Amygdala (tissue), 56 donors: ENCODE measurements at places on chromosomes 7 and 10.

DNA sequence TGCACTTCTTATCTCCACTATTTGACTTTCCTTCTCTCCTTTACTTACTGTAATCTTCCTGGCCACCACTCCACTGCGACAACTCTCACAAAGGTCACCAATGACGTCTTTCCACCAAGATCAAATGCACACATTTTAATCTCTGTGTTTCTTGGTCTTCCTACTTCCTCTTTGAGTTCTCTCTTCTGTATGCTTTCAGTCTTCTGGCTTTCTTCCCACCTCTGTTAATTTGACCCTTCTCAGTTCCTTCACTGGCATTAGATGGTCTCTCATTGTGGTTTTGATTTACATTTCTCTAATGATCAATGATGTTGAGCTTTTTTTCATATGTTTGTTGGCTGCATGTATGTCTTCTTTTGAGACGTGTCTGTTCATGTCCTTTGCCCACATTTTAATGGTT is 31.9 kb downstream of the FAM107B start:
- no peak for DNase-seq

- DNase-seq, result no peak
Measured at GRCh38 chr7:130154501-130155317, 50.5 kb downstream of the TMEM209 start.

DNA sequence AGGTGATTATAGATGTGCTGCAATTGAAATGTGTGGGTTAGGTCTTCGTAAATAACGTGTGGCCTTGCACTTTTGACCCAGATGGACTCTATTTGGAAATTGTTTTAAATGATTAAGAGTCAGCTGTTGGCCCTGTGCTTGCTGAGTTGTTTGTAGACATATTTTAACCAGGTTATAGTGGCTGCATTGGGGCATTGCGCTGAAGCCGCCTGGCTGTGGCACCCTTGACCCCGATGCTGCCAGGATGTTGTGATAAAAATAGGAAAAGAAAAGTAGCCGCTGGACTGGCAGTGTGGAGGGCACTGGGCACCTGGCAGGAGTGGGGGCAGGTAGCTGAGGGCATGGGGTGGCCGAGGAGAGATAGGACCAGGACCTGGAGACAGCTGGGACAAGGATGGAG is 13.4 kb downstream of the LRRC27 start:
- no peak for DNase-seq

GRCh38 chr10:106136175-106136574 is 1028.3 kb downstream of the SORCS1 start:
- DNase-seq, result no peak

DNA sequence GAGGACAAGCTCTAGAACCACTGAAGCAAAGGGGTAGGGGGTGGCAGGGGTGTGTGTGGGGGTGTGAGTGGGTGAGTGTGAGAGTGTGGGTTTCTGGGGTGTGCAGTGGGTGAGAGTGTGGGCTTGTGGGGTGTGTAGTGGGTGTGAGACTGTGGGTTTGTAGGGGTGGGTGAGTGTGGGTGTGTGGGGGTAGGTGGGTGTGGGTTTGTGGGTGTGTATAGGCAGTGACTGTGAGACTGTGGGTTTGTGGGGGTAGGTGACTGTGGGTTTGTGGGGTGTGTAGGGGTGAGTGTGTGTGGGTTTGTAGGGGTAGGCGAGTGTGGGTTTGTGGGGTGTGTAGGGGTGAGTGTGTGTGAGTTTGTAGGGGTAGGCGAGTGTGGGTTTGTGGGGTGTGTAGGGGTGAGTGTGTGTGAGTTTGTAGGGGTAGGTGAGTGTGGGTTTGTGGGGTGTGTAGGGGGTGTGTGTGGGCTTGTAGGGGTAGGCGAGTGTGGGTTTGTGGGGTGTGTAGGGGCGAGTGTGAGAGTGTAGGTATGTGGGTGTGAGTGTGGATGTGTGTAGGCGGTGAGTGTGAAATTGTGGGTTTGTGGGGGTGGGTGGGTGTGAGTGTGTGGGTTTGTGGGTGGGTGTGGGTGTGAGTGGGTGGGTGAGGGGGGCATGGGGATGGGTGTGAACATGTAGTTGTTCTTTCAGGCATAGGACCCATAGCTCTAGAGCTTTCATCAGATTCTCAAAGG is 8.8 kb downstream of the NOS3 start:
- DNase-seq, result no peak

DNA sequence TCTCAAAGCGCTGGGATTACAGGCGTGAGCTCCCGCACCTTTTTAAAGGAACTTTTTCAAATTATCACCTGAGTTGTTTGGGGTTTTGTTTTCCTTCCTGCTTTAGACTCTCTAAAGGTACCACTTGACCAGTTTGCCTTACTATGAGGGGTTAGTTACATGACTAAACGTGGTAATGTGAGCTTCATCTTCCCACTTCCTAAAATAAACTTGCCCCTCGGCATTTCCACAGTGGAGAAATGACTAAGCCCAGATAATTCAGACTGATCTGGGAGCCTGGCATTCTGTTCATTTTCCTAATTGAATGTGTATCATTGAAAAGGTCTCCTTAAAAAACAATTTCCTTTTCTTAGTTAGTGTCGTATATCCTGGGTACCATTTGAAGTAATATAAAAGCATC is 163.4 kb downstream of the PLXDC2 start:
- DNase-seq, result no peak
